ENCODE measurements at places on chromosomes 1 and 21. TPM values are rescaled to one million over a fixed set of nuclear protein-coding genes. Genes with fewer than 3 reads are reported as not detected.

GRCh38 chr1:202798260-202798659 is 10.0 kb downstream of the KDM5B start:
- H3K27ac ChIP-seq, result no peak overlapping the region
- H3K4me3 ChIP-seq, result no peak overlapping the region
- DNase-seq, result no peak
- H3K36me3 ChIP-seq, result peaks cover 12% of the 10 kb centered on the region

DLGAP3 gene
- total RNA-seq, result 0.93 TPM

UMODL1 gene
- total RNA-seq, result not detected

DNA sequence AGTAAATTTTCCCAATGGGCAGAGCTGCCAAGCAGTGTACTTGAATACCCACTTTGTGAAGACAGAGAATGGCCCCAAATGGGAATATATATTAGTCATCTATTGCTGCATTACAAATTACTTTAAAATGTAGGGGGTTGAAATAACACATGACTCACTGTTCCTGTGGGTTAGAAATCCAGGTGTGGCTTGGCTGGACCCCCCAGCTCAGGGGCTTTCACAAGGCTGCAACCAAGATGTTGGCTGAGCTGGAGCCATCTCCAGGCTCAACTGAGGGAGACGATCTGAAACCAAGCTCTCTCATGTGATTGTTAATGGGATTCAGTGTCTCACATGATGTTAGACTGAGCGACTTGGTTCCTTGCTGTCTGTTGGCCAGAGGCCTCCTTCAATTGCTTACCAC is 33.4 kb upstream of the ARHGAP29 start:
- DNase-seq, result no peak
- H3K36me3 ChIP-seq, result no peaks in the 10 kb centered on the region
- H3K27me3 ChIP-seq, result peaks cover under 1% of the 10 kb centered on the region
- H3K4me3 ChIP-seq, result no peak overlapping the region

ERO1B gene
- 2.4 TPM for total RNA-seq

TMEM269 gene
- total RNA-seq, result 0.29 TPM

ABCG1 gene
- total RNA-seq, result 10.2 TPM

DNA sequence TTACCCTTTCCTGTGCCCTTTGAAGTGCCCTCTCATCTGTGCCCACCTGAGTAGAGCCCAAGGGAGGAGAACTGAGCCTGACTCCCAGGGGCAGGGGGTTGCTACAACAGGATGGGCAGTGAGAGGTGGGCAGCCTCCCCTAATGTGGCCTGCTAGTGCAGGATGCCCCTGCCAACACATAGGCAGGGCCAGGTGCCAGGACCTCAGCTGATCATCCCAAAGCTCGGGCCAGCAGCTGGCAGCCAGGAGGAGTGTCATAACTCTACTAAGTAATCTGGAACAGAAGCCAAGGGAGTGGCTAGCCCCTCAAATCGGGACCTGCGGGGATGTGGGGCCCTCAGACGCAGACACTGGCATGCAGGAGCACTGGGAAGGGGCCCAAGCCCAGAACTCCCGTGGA is 208.8 kb upstream of the RAB4A start:
- no peak overlapping the region for H3K27ac ChIP-seq
- H3K4me3 ChIP-seq, result no peak overlapping the region
- no peaks in the 10 kb centered on the region for H3K36me3 ChIP-seq
- peaks cover 13% of the 10 kb centered on the region for H3K4me1 ChIP-seq

DNA sequence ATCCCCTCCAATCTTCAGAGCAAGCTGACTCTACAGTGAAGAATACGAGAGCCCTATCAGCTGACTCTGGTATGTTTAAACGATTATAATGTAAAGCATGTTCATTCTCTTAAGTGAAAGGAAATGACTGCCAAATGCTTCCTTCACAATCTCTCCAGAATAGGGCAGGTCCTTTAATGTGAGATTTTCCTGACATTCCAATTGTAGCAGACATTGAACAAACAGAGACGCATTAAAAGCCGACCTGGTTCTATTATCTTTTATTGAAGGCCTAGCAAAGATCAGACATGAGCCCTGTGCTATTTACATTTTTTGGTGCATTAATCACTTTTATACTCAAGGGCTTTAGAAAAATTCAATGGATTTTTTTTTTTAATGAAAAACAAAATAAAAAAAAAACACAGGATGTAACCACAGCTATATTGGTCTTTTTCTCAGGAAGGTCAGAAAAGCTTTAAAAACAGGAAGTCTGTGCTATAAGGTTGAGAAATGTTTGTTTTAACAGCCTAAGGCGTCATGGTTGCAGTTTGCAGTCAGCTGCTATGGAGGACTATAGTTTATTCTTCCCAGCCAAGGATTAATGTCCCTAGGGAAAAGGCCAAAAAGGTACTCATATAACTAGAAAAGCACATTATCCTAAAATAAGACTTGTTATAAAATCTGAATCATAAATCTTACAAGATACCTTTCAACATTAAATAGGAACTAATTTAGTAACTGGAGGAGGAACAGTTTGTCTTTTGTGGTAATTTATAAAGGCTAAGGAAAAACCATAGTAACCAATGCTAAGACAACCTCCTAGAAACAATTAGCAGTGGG is 104.8 kb downstream of the RERE start:
- peaks cover 46% of the 10 kb centered on the region for H3K4me1 ChIP-seq
- H3K27me3 ChIP-seq, result no peaks in the 10 kb centered on the region
- H3K4me3 ChIP-seq, result peak overlapping the region; percentile 62
- peak overlapping the region; percentile 73 for H3K27ac ChIP-seq

TSSK3 gene
- 0.51 TPM for total RNA-seq

GRCh38 chr1:154614901-154615300 is 6.9 kb upstream of the ADAR start:
- H3K27me3 ChIP-seq, result no peaks in the 10 kb centered on the region
- H3K4me3 ChIP-seq, result peak overlapping the region; percentile 5
- peaks cover 59% of the 10 kb centered on the region for H3K4me1 ChIP-seq

DNA sequence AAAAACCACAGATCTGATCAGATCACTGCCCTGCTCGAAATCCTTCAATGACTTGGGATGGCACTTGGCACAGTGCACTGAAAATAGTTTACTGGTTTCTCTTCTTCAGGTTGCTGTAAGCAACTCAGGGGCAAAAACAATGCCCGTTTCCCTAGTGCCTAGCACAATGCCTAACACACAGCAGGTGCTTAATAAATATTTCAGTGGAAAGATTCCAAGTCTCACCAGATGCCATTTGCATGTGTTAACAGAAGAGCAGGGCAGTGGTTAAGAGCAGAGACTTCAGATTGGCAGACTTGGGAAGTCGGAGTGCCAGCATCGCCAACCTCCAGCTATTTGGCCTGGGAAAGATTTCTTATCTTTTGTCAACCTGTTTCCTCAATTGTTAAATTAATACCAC is 10.9 kb upstream of the METTL25B start:
- DNase-seq, result no peak
- H3K27ac ChIP-seq, result no peak overlapping the region
- H3K27me3 ChIP-seq, result no peaks in the 10 kb centered on the region
- H3K4me1 ChIP-seq, result peaks cover 6% of the 10 kb centered on the region
- H3K4me3 ChIP-seq, result no peak overlapping the region
- H3K36me3 ChIP-seq, result peaks cover 18% of the 10 kb centered on the region

- no peak for DNase-seq
- no peaks in the 10 kb centered on the region for H3K27me3 ChIP-seq
- no peaks in the 10 kb centered on the region for H3K36me3 ChIP-seq
- no peaks in the 10 kb centered on the region for H3K4me1 ChIP-seq
These were observed 1346.1 kb downstream of the BRINP3 start for GRCh38 chr1:189131576-189131975.

- no peaks in the 10 kb centered on the region for H3K36me3 ChIP-seq
- peaks cover 58% of the 10 kb centered on the region for H3K27me3 ChIP-seq
- no peaks in the 10 kb centered on the region for H3K4me1 ChIP-seq
These were observed 37.0 kb upstream of the KCNA10 start for GRCh38 chr1:110555807-110556470.

ASTN1 gene
- total RNA-seq, result not detected

DNA sequence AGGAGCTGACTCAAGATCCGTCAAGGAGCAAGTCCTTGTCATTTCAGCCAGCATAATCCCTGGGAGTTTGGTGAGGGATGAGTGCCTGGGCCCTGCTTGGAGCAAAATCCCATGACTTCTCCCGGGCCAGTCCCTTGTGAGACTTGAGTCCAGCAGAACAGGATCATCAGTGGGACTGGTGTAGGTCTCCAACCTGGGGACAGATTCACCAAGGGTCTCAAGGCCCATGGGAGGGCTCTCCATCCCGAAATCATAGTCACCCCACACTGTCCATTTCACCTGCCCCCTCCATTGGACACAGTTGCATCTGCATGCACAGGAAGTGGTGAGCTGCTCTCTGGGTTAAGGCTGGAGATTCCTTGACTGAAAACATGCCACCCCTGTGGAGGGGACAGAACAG is 178.2 kb downstream of the FOXD2 start:
- DNase-seq, result no peak
- no peak overlapping the region for H3K4me3 ChIP-seq
- H3K36me3 ChIP-seq, result no peaks in the 10 kb centered on the region
- H3K4me1 ChIP-seq, result no peaks in the 10 kb centered on the region
- H3K27ac ChIP-seq, result no peak overlapping the region

- H3K4me1 ChIP-seq, result peaks cover 65% of the 10 kb centered on the region
- DNase-seq, result no peak
- H3K27me3 ChIP-seq, result peaks cover 3% of the 10 kb centered on the region
- H3K27ac ChIP-seq, result peak overlapping the region; percentile 49
- peaks cover 5% of the 10 kb centered on the region for H3K36me3 ChIP-seq
These were observed 241.8 kb upstream of the IRF2BP2 start for GRCh38 chr1:234851450-234852438.

GRCh38 chr21:41143596-41144325 is 24.2 kb upstream of the BACE2 start:
- no peaks in the 10 kb centered on the region for H3K4me1 ChIP-seq
- H3K36me3 ChIP-seq, result no peaks in the 10 kb centered on the region
- no peak for DNase-seq
- no peak overlapping the region for H3K4me3 ChIP-seq

RAB13 gene
- total RNA-seq, result 2.2 TPM

TAS1R1 gene
- not detected for total RNA-seq

SEC16B gene
- not detected for total RNA-seq

GRCh38 chr1:17340358-17340757 is 31.6 kb upstream of the PADI6 start:
- H3K36me3 ChIP-seq, result no peaks in the 10 kb centered on the region
- H3K27me3 ChIP-seq, result peaks cover 4% of the 10 kb centered on the region
- peaks cover 5% of the 10 kb centered on the region for H3K4me1 ChIP-seq
- H3K4me3 ChIP-seq, result no peak overlapping the region
- DNase-seq, result no peak
- H3K27ac ChIP-seq, result no peak overlapping the region

DNA sequence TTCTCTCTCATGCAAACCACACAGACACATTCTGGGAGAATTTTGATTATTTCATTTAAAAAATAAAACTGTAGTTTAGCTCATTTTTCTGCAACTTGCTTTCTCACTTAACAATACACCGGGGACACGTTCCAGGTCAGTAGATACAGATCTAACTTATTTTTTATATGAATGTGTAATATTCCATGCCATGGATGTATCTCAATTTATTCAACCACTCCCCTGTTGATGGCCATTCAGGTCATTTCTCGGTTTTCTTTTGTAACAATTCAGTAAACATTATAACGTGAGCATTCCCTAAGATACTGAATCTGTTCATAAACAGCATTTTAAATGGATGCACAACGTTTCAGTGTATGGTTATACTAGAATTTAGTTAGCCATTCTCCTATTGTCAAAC is 64.7 kb downstream of the CSMD2 start:
- H3K4me1 ChIP-seq, result no peaks in the 10 kb centered on the region
- no peaks in the 10 kb centered on the region for H3K27me3 ChIP-seq
- H3K4me3 ChIP-seq, result no peak overlapping the region
- no peak for DNase-seq

- peaks cover 31% of the 10 kb centered on the region for H3K4me1 ChIP-seq
- peaks cover 50% of the 10 kb centered on the region for H3K36me3 ChIP-seq
- no peak for DNase-seq
- H3K27me3 ChIP-seq, result no peaks in the 10 kb centered on the region
- no peak overlapping the region for H3K4me3 ChIP-seq
These were observed 55.8 kb downstream of the TRIM33 start for GRCh38 chr1:114455102-114455785.

KANK4 gene
- total RNA-seq, result not detected

GRCh38 chr21:29384683-29385359 is 86.1 kb downstream of the BACH1 start:
- H3K36me3 ChIP-seq, result no peaks in the 10 kb centered on the region
- H3K4me1 ChIP-seq, result no peaks in the 10 kb centered on the region
- no peaks in the 10 kb centered on the region for H3K27me3 ChIP-seq

UBXN11 gene
- 22.1 TPM for total RNA-seq

LCE2C gene
- total RNA-seq, result not detected

DNA sequence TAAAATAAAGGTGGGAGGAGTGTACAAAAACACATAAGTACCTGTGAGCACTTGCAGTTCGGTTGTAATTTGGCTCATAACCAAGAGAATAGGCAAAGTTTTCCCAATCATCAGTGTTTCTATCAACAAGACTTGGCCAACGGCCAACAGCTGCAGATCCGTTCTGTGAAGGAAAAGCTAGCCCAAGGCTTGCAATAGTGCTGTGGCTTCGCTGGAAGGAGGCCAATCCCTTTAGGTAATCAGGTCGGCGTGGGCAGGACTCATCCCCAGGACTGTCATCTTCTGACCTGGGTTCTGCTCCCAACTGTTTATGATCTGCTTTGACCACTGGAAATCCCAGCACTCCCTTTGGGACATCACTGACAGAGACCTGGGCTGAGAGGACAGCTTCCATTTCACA is 107.8 kb downstream of the LYST start:
- H3K4me1 ChIP-seq, result no peaks in the 10 kb centered on the region
- H3K36me3 ChIP-seq, result peaks cover 48% of the 10 kb centered on the region
- no peaks in the 10 kb centered on the region for H3K27me3 ChIP-seq
- H3K4me3 ChIP-seq, result no peak overlapping the region
- no peak for DNase-seq

- no peak for DNase-seq
- peak overlapping the region; percentile 74 for H3K27ac ChIP-seq
- H3K27me3 ChIP-seq, result peaks cover 52% of the 10 kb centered on the region
- peaks cover 17% of the 10 kb centered on the region for H3K4me1 ChIP-seq
- peaks cover 2% of the 10 kb centered on the region for H3K36me3 ChIP-seq
These were observed 338 bp upstream of the C1orf53 start for GRCh38 chr1:197902131-197902453.

- peaks cover 14% of the 10 kb centered on the region for H3K4me1 ChIP-seq
- peaks cover 26% of the 10 kb centered on the region for H3K27me3 ChIP-seq
- DNase-seq, result peak; percentile 66
- no peak overlapping the region for H3K4me3 ChIP-seq
These were observed 51.8 kb upstream of the TARDBP start for GRCh38 chr1:10960411-10961299.

- no peaks in the 10 kb centered on the region for H3K27me3 ChIP-seq
- DNase-seq, result no peak
- no peak overlapping the region for H3K4me3 ChIP-seq
- H3K4me1 ChIP-seq, result no peaks in the 10 kb centered on the region
- H3K27ac ChIP-seq, result no peak overlapping the region
- no peaks in the 10 kb centered on the region for H3K36me3 ChIP-seq
These were observed 100.2 kb downstream of the DPYD start for GRCh38 chr1:97820470-97821188.

GRCh38 chr1:14037101-14037847 is 337.3 kb downstream of the PRDM2 start:
- no peak overlapping the region for H3K27ac ChIP-seq
- H3K27me3 ChIP-seq, result no peaks in the 10 kb centered on the region
- DNase-seq, result no peak
- H3K4me3 ChIP-seq, result no peak overlapping the region
- no peaks in the 10 kb centered on the region for H3K4me1 ChIP-seq

MXRA8 gene
- 0.18 TPM for total RNA-seq

- no peak overlapping the region for H3K4me3 ChIP-seq
- H3K36me3 ChIP-seq, result no peaks in the 10 kb centered on the region
- no peaks in the 10 kb centered on the region for H3K27me3 ChIP-seq
- peaks cover 31% of the 10 kb centered on the region for H3K4me1 ChIP-seq
- no peak overlapping the region for H3K27ac ChIP-seq
These were observed 2.2 kb downstream of the S100A2 start for GRCh38 chr1:153563483-153563901.

KCNH1 gene
- not detected for total RNA-seq
